Hippocampal formation (tissue), 2 donors: ENCODE measurements at places on chromosomes 7 and 10.

- no peak for DNase-seq
These were observed 56.4 kb downstream of the SGMS1 start for GRCh38 chr10:50567384-50567783.

DNA sequence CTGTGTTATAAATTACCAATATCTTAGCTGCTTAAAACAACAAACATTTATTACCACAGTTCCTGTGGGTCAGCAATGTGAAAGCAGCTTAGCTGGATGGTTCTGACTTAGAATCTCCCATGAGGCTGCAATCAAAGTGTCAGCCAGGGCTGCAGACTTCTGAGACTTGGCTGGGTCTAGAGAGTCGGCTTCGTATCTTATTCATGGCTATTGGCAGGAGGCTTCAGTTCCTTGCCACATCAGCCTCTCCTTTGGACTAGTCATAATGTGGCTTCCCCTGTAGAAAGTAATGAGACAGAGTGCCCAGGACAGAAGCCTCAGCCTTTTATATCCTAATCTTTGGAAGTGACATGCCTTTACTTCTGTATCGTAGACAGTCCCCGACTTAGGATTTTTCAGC, 27.3 kb downstream of the RALA start:
- no peak for DNase-seq

- no peak for DNase-seq
These were observed 16.5 kb downstream of the MAT1A start for GRCh38 chr10:80272793-80273522.

DNA sequence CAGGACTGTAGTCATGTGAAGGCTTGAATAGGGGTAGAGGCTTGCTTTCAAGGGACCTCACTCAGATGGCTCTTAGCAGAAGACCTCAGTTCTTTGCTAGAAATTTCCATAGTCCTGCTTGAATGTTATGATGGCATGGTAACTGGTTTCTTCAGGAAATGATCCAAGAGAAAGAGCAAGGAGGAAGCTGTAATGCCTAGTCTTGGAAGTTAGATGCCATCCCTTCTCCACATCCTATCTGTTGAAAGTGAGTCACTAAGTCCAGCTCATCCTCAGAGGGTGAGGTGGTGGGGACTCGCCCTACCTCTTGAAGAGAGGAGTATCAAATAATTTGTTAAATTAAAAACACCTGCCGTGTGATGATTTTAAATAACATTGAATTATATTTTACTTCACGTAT, 4.6 kb downstream of the MGAM start:
- no peak for DNase-seq

DNA sequence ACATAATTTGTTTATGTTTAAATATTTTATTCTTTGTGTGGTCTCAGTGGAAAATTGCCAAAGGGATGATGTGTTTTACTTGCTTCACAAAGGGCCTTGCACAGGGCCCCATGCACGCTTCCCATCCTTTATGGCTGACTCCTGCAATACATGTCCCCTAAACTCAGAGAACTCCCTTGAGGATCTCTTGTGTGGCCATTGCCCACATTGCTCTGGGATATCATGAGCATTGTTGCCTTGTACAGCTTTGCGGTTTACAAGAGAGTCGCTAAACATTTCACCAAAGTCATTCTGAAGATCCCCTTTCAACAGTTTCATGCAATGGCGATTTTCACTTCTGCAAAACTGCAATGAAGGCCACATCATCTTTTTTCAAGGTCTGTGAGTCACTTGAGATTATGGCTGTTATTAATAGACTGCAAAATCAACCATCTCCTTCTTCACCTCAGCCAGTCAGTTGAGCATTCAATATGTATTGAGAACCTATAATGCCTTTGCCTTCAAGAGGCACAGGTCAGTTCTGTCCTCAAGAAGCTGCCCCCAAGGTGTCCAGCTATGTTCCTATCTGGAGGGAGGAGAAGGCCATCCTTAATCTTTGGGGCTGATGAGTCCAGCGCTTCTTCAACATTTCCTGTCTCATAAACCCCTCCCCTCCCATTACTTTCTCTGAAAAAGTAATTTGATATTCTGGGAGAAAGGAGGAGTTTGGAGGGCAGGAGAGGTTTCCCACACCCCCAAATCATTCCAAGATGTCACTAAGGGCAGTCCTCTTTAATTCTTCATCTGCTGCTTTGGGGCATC, 108.1 kb downstream of the CCDC71L start:
- no peak for DNase-seq

- no peak for DNase-seq
These were observed 25.2 kb upstream of the BTBD16 start for GRCh38 chr10:122245897-122246296.

DNA sequence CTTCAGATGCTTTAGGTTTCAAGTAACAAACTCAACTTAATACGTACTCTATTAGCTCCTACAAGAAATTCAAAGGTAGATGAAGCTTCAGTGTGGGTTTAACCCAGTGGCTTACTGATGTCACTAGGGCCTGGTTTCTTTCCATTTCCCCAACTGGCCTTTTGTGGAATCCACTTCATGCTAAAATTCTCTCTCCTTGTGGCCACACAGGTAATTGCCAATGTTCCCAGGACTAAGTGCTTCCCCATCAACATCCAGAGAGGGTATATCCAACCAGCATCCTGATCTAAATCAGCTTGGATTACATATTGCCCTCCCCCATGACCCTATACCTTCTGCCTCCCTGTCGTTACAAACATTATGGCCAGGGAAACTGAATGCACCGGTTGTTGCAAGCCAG, 10.7 kb downstream of the FBXL13 start:
- no peak for DNase-seq

GRCh38 chr7:6641305-6642035, 4.4 kb downstream of the ZNF316 start:
- DNase-seq: no peak

GRCh38 chr10:12540341-12540781, 191.0 kb downstream of the CAMK1D start:
- no peak for DNase-seq

GRCh38 chr7:132280335-132280734, 295.9 kb downstream of the PLXNA4 start:
- DNase-seq: no peak

GRCh38 chr7:31096198-31096876, 44.2 kb downstream of the ADCYAP1R1 start:
- DNase-seq: no peak

GRCh38 chr10:52256832-52257691, 57.0 kb upstream of the DKK1 start:
- no peak for DNase-seq

DNA sequence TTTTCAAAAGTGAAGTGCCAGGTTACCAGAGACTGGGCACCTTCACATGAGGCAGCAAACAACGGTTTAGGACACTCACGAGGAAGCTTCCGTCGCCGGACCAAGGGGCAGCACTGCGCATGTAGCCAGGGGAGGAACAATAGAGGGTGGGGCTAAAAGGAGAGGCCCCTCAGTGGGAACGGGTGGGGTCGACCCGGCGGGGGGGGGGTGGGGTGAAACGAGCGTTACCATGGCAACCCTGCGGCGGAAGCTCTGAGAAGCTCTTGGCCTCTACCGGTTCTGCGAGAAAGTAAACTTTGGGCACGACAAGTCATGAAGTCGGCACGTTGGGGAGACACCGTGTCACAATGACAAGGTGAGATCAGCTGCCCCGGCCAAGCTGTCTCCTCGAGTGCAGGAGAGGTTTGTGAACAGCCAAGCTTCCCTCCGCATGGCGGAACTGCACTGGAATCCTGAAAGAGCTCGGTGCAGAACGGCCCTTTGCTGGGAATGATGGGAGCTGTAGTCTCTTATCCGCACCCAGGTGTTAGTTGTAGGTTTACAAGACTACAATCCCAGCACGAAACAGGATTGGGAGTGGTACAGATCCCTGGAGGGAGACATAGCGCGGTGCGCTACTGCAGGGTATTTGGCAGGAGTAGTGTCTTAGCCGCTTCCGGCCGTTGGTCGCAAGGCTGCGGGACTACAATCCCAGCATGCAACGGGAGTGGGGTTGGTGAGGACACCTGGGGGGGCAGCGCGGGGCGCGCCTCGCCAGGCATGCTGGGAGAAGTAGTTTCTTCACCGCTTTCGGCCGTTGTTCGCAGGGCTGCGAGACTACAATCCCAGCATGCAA, 72.8 kb upstream of the ZNF722 start:
- peak; percentile 92 for DNase-seq

GRCh38 chr7:54546081-54546985, 4.2 kb downstream of the VSTM2A start:
- DNase-seq: no peak

DNA sequence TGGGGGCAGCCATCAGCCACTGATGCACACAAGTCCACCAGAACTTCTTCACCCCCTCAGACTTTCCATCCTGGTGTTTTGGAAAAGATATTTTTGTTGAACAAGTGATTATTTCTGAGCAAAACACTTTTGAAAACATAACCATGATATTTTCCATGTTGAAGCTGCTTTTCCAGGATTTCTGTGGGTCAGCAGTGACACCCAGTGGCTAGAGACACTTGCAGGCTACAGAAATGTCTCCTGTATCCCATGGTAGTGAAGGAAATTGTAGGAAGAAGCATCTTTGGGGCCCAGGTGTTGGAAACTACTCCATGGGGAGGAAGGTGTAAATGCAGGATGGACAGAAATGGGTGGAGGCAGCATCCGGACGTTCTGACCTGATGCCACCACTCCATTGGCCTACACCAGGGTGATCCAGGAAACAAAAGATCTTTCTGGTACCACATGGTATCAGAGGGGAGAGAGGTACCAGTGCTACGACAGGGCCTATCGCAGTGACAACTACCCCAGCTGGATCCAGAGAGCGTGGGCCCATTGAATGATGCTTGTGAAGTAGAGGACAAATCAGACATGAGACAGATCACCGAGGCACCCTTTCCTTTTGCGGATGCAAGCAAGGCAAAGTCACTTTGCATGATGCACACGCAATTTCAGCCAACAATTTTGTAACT, 111.7 kb upstream of the COBL start:
- DNase-seq: no peak

- DNase-seq: no peak
These were observed 120.3 kb upstream of the DIP2C start for GRCh38 chr10:809671-810350.

GRCh38 chr7:90769036-90769435, 172.9 kb downstream of the CDK14 start:
- no peak for DNase-seq

DNA sequence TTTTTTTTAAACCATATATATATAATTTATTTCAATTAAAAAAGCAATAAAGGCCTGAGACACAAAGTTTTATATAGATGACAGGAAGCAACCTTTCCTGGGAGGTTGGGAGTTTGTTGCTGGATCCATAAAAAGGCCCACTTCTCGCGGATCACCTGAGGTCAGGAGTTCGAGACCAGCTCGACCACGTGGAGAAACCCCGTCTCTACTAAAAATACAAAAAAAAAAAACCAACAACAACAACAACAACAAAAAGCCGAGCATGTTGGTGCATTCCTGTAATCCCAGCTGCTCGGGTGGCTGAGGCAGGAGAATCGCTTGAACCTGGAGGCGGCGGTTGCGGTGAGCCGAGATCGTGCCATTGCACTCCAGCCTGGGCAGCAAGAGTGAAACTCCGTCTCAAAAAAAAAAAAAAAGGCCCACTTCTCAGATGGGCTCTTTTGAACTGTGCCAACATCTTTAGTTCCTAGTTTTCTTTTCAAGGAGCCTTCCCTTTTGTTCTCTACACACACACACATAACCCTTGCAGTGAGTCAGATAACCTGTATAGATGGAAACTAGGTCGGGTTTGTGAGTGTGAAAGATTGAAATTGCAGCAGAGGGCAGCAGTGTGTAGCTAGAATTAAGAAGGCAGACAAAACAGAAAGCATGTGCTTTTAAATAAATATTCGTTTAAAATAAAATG, 1.2 kb upstream of the SMNDC1 start:
- DNase-seq: peak; percentile 64

GRCh38 chr10:73456187-73456890, 23.0 kb upstream of the MSS51 start:
- no peak for DNase-seq

DNA sequence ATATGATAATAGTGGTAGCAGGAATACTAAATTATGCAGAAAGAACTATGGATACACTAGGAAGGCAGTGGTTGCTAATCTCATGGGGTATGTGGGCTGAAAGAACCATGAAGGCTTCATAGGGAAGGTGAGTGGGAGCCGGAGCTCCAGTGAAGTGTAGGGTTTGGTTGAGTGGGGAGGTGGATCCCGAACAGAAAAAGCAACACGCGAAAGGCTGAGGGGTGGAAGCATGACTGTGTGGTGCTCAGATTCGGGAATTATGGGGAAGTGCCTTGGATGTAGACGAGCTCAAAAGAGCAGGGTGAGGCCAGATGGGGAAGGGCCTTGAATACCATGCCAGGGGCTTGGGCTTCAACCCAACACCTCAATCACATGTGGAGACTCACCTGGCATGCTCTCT, 715.1 kb downstream of the TYW1 start:
- DNase-seq: no peak

- DNase-seq: no peak
These were observed 131.0 kb upstream of the NPY start for GRCh38 chr7:24152877-24153472.

- no peak for DNase-seq
These were observed 2.8 kb downstream of the FBXL15 start for GRCh38 chr10:102423372-102423968.

- DNase-seq: no peak
These were observed 8.1 kb upstream of the VDAC2 start for GRCh38 chr10:75202321-75203045.

- no peak for DNase-seq
These were observed 327.4 kb upstream of the SHH start for GRCh38 chr7:156139633-156140032.

- DNase-seq: no peak
These were observed 158.3 kb upstream of the PFKP start for GRCh38 chr10:2908851-2909630.

GRCh38 chr7:112414855-112415490, 35.3 kb upstream of the IFRD1 start:
- no peak for DNase-seq

GRCh38 chr7:78407031-78407430, 608.5 kb downstream of the PHTF2 start:
- DNase-seq: no peak

DNA sequence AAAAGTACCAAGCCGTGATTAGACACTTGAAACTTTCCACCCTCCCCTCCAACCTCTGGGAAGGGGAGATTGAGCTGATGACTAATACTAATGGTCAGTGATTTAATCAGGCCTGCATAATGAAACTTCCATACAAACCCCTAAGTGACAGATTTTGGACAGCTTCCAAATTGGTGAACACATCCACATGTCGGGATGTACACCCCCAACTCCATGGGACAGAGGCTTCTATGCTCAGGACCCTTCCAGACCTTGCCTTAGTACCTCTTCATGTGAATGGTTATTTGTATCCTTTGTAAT, 4.8 kb downstream of the NUB1 start:
- no peak for DNase-seq
